ENCODE measurements at places on chromosomes 3 and 15.

GRCh38 chr3:101938262-101938847 lies 89.0 kb downstream of the NFKBIZ start:
- DNase-seq, result no peak

DNA sequence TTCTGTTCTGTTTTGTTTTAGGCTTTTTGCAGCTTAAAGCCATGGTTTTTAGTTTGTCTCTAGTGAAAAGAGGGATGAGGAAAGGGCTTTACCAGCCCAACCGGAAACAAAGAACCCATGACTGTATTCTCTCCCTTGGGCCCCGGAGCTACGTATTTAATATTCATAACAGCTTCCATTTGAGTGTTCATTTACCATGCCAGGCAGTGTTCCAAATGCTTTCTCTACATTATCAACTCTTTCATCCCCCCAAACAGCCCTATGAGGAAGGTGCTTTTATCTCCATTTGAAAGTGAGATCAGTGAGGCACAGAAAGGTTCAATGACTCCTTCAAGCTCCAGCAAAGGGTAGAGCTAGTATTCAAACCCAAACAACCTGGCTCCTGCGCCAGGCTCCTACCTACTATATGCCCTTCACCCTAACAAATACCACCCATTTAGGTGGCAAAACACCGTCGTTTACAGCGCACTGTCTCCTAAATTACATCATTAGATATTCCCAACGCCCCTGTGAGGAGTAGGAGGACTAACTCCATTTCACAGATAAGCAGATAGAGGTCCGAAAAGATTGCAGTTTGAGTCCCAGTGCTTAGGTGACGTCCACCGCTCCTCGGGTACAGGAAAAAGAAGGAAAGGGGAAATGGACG lies 27.9 kb downstream of the GTPBP8 start:
- no peak for DNase-seq

GRCh38 chr15:69750253-69750652 lies 297.6 kb downstream of the RPLP1 start:
- DNase-seq, result no peak

DNA sequence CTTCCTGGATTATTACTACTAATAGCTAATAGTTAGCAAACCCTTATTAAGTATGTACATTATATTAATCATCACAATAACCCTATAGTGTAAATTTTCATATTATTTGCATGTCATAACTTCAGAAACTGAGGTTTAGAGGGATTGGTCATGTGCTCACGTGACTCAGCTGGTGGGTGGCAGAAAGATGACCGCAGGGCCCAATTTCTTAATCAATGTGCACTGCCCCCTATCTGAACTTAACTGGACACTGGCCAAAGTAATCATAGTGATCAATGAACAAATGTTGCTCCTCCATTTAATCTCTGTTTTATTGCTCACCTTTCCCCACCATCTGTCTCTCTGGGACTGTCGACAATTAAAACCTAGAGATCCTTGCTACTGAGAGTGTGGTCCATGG lies 52.2 kb downstream of the PLD1 start:
- DNase-seq, result no peak

- DNase-seq, result no peak
Observed at GRCh38 chr15:56371495-56372147, 6.4 kb downstream of the TEX9 start.

DNA sequence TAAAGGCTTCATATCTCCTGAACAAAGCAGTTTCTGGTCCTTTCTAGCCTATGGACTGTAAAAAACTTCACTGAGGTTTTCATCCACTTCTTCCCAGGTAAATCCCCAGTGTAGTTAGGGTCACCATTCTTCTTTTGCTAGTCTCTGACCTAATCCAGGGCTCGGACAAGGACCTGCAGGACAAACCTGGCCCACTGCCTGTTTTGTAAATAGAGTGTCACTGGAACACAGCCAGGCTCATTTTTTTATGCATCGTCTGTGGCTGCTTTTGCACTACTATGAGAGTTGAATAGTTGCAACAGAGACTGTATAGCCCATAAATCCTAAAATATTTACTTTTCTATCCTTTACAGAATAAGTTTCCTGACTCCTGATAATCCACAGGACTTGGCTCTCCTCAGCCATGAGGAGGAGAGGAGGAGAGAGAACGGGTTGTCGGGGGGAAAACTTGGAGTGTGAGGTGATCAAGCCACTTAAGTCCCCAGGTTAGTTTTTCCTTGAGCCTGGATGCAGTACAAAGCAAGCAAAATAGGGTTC lies 29.0 kb downstream of the CCR3 start:
- no peak for DNase-seq

DNA sequence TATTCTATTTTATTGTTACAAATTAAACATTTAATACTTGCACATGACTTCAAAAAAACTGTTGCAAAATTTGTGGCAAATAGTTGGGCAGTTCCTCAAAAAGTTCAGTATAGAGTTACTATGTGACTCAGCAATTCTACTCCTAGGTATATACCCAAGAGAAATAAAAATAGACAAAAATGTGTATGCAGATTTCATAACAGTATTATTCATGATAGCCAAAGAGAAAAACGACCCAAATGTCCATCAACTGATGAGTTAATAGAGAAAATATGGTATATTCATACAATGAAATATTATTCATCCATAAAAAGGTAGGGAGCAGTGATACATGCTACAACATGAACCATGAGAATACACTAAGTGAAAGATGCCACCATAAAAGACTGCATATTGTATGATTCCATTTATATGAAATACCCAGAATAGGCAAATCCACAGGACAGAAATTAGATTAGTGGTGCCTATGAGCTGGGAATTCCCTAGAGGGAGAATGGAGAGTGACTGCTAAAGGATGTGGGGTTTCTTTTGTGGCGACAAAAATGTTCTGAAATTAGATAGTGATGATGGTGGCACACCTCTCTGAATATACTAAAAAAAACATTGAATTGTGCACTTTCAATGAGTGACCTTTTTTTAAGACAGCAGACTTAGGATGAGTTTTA lies 31.6 kb upstream of the CLASP2 start:
- peak; percentile 20 for DNase-seq

- no peak for DNase-seq
Observed at GRCh38 chr3:150170852-150171520, 200.3 kb upstream of the PFN2 start.

DNA sequence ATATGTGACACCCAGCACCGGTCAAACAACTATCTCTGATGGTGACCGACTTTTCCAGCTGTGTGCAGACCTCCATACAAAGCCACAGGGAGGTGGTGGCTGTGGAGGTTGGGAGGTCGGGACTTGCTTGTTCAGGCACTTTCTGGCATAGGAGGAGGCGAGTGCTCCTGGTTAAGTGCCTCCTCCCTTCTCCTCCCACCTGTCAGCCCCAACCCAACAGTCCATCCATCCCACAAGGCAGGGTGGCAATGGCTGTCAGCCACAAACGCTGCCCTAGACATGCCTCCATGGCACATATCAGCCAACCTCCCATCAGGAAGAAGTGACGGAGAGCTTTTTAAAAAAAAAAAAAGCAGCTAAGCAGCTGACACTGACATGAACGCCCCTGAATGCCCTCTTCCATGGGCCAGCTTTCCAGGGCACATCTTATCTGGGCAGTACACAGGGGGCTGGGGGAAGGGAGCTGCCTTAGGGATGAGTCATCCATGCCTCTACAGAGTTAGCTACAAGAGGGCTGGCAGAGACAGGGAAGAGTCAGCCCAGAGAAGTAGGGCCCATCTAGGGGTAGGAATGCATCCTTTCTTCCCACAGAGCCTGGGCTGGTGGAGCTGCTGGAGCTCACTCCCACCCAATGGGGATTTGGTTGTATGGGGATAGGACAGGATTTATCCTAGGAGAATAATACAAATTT lies 41.2 kb downstream of the CCDC12 start:
- DNase-seq, result peak; percentile 88

DNA sequence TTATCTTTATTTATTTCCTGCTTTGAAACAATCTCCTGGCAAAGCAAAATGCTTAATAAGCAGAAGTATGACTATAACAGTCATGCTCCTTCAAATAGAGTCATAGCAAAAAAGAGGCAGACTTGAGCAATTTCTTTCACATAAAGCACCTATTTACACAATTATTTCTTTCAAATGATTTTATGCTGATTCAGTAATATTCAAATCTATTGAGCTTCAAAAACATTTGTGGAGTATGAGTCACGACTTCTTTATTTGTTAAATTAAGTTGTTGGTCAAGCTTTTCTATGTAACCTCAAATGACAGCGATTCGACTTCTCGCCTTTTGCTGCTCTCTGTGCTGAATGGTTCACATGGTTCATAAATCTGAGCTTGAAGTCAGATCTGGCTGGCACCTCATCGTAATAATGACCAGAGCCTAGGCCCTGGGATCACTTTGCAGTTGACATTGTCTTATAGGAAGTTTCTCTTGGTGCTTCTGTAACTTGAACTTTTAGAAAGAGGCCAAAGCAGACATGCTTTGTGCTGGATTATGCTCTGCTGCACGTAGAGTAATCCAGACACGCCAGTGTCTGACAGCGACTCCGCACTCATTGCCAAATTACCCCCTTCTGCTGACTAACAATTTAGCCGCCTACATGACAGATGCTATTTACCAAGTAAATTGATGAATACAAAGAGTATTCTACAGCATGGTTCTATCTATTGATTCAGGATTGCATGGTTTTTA lies 139.0 kb downstream of the MCTP2 start:
- DNase-seq, result no peak

DNA sequence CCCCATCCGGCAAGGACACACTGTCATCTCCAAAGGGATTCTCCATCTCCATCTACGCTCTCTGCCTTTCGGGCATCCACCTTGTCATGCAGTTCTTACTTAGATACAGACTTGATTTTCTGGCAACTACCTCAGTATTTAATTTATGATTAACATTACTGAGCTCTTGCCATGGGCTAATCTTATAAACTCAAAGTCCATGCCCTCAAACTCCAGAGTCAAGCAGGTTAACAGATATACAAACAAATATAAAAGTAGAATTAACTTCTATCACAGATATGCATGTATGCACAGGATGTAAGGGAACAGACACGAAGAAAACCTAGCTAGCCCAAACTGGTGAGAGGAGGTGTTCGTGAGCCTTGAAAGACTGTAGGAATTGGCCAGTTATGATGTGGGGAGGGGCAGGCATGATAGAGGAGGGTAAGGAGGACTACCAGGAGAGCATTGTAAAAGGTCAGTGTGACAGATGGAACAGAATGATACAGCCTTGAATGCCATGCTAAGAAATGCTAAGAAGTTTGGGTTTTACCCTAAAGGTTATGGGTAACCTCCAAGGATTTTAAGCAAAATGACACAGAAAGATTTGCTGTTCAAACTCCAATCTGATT lies 334.3 kb downstream of the ULK4 start:
- no peak for DNase-seq

DNA sequence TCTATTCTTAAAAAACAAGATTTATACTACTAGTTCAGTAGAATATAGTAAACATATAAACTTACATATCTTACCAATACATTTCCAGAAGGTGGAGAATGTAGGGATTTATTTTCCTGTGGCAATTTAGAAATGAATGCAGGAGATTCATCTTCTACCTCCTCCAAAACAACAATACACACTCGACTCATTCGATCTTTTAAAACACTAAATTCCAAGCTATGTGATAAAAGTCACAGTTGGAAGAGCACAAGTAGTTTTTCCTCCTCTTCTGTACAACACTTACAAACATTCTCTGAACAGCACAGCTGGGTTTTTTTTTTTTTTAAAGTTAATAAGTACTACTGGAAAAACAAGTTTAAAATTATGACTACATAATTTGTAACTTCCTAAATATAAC lies 1.4 kb downstream of the ANKRD28 start:
- no peak for DNase-seq

GRCh38 chr3:155690921-155691320 lies 54.0 kb downstream of the PLCH1 start:
- no peak for DNase-seq

- DNase-seq, result no peak
Observed at GRCh38 chr3:192847941-192848340, 69.7 kb downstream of the MB21D2 start.

- no peak for DNase-seq
Observed at GRCh38 chr15:33055962-33056361, 138.6 kb downstream of the FMN1 start.

- DNase-seq, result no peak
Observed at GRCh38 chr3:192237992-192238608, 489.2 kb downstream of the FGF12 start.

GRCh38 chr3:169552533-169552932 lies 111.0 kb downstream of the MECOM start:
- DNase-seq, result no peak

GRCh38 chr15:69014454-69014853 lies at the start of gene NOX5:
Gene NOX5 (plus strand): TSS chr15:69014695. CDS start chr15:69014736, 41 bp downstream.
- peak; percentile 58 for DNase-seq

DNA sequence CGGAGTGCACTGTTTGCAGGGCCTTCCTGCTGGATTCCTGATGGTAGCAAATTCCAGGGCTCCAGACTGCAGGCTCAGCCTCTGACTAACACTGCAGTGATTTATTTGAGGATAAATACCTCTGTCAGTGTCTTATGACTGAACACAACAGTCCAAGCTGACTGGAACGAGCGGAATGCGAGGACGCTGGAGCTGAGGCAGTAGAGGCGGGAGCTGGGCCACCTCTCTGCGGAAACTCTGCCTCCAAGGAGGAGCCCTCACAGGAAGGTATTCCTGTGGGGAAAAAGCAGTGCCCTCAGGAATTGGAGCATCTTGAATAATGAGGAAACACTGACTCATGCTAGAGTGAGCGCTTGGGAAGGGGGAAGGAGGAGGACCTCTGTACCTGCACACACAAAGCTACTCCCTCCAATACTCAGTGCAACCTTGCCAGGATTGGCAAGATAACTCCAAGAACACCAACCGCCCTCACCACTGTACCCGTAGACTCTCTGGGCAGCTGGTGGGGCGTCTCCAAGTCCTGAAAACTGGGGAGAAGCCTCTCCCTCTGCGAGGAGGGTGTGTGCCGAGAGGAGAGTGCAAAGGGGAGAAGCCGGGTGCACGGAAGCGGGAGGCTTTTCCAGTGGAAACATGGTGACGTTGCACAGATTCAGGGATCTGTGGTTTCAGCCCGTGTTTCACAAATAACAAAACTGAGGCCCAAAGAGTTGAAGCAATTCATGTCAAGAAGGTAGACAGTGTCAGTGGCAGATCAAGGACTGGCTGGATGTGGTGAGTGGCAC lies 43.0 kb downstream of the VGLL4 start:
- peak; percentile 99 for DNase-seq

DNA sequence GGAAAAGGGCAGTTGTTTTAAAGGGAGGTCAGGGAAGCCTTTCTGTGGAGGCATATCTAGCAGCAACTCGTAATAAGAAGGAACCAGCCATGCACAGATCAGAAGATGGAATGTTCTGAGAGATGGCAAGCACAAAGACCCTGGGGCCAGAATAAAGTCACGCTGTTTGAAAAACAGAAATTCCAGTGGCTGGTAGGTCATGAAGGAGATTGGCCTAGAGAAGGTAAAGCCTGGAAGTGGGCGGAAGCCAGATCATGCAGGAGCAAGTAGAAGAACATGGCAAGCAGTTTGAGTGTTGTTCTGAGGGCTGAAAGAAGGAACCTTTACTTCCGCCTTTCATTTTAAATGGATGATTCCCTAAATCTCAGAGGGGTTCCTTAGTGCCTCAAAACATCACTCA lies 208.1 kb upstream of the PPP2R3A start:
- DNase-seq, result no peak
